ENCODE measurements at places on chromosomes 13 and 19.

DNA sequence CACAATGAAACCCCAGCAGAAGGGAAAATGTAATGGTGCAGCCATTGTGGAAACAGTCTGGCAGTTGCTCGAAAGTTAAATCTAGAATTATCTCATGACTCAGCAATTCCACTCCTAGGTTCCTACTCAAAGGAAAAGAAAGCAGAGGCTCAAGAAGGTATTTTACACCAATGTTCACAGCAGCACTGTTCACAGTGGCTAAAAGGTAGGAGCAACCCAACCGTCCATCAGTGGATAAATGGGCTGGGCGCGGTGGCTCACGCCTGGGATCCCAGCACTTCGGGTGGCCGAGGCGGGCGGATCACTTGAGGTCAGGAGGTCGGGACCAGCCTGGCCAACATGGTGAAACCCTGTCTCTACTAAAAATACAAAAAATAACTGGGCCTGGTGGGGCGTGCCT is 25.9 kb downstream of the ZFR2 start:
- DNase-seq = no peak

DNA sequence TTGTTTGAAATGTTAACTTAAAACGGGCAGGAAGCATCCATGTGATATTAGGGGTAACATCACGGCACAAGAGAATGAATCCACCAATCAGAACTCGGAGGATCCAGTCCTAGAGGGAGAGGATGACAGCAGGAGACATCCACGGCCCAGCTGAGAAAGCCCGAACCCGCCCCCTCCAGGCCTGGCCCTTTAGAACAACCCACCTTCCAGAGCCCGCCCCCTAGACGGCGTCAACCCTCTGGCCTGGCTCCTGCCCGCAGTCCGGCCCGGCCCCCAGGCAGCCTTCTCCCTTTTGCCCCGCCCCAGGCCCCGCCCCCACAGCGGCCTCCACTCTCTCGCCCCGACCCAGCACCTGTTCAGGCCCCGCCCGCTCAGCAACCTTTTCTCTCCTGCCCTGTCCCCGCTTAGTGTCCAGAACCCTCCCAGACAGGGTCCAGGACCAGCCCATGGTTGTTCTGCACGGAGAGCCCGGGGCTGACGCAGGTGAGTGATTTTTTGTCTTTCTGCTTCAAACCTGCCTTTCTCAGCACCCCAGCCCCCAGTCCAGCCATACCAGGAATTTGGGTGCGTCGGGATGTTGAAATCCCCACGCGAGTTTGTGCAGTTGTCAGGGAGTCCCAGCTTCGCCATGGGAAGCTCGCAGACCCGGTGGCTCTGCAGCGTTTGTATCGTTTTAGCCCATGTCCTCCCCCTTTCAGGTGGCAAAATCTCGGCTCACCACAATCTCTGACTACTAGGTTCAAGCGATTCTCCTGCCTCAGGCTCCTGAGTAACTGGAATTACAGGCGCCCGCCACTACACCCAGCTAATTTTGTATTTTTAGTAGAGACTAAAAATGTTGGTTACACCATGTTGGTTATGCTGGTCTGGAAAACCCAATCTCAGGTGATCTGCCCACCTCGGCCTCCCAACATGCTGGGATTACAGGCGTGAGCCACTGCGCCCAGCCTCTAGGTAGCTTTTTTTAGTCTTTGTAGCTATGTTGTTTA is 16.1 kb downstream of the ZNF816 start:
- DNase-seq = no peak

- DNase-seq = no peak
These were observed 18.8 kb downstream of the UBE2L5 start for GRCh38 chr13:30440910-30441703.

DNA sequence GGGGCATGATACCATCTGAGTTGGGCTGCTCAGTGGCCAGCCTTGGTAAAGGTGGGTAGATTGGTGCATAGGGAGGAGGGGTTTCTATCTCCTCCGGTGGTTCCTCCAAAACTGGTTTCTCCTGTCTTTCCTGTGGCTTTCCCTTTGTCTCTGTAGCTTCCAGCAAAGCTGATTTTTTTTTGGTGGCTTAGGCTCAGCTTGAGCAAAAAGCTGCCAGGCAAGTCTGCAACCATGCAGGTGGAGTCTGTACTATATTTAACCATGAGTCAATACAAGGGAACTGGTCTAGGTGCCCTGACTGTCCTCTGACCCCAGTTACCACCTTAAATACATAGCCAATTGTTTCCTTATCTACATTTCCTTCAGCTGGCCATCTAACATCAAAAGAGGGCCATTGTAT is 64.0 kb upstream of the ZNF681 start:
- no peak for DNase-seq

Data from stimulated activated CD8-positive, alpha-beta memory T cell treated with anti-CD3 and anti-CD28 coated beads, Interleukin-4, amount 100 ng/mL, for 4 hours (primary cell).